ENCODE measurements at places on chromosomes 4 and X.

DNA sequence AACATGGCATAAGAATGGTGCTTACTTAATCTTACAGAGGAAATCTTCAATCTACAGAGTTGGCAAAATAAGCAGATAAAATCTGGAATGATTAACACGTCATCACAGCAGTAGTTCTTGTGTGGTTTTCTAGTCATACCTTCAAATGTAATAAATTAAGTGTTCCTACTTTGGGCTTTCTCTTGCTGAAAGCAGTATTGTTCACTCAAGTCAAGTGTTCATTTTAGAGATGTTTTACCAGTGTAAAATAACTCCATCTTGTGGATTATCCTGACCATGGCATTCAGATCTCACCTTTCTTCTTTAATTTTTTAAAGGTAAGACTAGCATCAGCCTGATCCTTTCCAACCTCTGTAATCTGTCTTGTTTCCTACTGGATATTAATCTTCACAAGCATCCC lies 72.9 kb downstream of the ADAMTS3 start:
- no peak for DNase-seq

DNA sequence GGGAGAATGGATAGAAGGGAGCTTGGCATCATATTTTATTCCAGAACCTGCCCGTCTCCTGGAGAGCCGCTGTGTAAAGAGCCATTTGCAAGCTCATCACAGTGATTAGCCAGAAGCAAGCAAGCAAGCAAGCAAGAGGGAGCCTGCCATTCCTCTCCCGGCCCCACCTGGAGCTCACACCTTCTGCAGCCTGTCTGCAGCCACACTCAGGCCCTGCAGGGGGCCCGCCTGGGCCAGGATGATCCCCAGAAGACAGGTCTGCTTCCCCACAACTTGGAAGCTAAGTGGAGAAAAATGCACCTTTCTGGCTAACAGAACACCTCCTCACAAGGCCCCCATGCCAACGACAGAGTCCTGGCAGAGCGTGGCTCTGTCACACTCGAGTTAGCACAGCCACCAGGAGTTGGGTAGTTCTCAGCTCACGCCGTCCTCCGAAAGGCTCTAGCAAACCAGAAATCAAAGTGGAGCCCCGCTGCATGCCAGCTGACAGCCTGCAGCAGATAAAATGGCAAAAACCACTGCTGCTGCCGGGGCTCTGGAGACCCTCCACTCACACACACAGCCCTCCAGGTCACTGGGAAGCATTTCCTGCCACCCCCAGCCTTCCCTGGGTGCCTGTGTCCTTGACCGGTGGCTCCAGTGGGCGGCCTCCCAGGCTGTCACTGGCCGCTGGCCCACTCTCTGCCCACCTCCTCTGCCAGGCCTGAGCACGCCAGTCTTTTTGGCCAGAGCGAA lies 54.9 kb downstream of the DCTD start:
- DNase-seq, result no peak

DNA sequence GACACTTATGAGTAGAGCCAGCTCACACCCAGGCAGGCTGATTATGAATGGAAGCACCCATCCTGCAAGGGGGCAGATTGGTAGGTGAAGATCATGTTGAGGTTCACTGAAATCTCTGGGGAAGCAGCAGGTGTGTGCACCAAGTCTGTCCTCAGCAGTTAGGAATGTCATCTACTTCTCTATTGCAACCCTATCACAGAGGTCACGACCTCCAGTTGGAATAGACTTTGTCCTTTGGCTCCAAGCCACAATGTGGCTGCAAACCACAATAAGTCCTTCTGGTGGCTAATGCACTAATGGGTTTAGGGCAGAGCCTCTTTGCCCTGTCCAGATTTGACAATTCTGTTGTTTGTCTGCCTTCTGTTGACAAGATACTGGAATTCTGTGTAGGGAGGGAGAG lies 1056.7 kb downstream of the PCDH19 start:
- DNase-seq, result no peak

- no peak for DNase-seq
Observed at GRCh38 chrX:13605611-13606010, 36.2 kb downstream of the EGFL6 start.

- no peak for DNase-seq
Observed at GRCh38 chrX:85611926-85612325, 232.5 kb upstream of the POF1B start.

DNA sequence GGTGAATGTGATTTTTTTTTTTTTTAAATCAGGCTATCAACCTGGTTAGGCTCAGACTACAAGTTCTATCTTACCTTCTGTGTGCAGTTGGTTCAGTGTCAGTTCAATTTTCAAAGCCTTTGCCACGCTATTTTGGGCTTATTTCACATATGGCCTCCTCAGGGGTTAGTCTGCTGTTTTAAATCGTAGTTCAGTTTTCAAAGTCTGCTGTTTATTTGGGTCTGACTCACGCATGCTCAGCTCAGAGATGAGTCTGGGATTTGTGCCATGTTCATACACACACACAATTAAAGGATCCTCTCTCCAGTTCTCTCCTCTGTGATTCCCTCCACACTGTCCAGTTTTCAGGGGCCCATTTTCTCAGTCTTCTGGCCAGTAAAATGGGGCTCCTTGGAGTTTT lies 32.3 kb upstream of the ZFX start:
- DNase-seq, result no peak

- DNase-seq, result no peak
Observed at GRCh38 chrX:41935832-41936231, 12.5 kb upstream of the CASK start.

DNA sequence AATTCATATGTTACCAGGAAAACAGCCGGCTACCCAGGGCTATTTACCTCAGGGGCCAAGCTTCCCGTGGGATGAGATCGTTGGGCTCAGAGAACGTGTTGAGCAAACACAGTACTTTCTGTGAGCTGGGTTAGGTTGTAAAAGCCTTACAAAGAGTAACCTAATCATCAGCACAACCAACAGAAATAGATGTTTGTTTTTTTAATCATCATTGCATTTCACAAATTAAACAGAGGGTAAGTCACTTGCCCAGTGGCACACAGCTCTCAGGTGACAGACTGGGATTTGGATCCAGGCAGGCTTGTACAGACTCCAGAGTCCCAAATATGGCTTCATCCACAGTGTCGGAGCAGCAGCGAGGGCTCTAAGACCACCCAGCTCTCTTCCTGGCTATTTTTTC lies 20.1 kb downstream of the SPON2 start:
- no peak for DNase-seq

- no peak for DNase-seq
Observed at GRCh38 chr4:87531621-87532020, 2.4 kb upstream of the SPARCL1 start.

DNA sequence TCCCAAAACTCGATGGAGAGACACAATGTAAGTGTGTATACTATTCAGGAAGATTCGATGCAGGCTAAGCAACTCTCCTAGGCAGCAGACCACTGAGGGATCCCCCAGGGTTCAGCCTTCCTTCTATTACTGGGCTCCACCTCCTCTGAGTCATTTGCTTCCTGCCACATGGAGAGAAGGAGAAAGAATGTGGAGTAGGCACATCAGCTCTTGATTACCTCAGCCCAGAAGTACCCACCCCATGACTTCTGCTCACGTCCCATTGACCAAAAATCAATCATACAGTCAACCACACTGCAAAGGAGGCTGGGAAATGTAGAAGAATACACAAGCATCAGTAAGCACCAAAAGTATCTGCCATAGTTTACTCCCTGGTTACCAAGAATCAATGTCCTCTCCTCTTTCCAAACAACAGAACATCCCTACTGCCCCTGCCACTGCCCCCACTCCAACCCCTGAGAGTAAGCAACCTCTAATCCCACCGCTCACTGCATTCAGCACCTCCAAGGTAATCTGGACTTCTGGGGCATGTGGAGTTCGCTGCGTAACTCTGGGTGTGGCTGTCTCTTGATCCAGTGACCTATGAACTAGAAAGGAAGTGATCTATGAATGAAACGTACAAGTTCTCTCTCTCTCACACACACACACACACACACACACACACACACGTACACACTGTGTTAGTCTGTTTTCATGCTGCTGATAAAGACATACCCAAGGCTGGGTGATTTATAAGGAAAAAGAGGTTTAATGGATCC lies 91.2 kb upstream of the C1QTNF7 start:
- no peak for DNase-seq

DNA sequence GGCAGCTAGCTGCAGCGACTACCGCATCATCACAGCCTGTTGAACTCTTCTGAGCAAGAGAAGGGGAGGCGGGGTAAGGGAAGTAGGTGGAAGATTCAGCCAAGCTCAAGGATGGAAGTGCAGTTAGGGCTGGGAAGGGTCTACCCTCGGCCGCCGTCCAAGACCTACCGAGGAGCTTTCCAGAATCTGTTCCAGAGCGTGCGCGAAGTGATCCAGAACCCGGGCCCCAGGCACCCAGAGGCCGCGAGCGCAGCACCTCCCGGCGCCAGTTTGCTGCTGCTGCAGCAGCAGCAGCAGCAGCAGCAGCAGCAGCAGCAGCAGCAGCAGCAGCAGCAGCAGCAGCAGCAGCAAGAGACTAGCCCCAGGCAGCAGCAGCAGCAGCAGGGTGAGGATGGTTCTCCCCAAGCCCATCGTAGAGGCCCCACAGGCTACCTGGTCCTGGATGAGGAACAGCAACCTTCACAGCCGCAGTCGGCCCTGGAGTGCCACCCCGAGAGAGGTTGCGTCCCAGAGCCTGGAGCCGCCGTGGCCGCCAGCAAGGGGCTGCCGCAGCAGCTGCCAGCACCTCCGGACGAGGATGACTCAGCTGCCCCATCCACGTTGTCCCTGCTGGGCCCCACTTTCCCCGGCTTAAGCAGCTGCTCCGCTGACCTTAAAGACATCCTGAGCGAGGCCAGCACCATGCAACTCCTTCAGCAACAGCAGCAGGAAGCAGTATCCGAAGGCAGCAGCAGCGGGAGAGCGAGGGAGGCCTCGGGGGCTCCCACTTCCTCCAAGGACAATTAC lies 1.4 kb downstream of the AR start:
- DNase-seq, result no peak

DNA sequence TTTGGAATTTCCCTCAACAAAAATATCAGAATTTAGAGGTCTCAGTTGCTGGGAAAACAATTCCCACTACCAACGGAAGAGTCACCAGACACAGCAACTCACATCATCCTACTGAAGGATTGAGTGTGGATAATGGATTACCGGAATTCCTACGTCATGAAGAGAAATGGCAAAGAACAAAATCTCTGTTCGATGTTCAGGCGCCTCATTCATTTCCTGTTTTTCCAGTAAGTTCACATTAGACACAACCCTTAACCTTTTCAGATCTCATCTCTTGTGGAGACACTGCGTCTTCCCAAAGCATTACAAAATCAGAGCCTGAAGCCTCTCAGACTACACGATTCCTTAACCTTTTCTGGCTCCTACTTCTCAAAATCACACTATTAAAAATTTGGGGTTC lies 58.5 kb upstream of the CPEB2 start:
- DNase-seq, result no peak

GRCh38 chr4:12178614-12179610 lies 750.2 kb upstream of the HS3ST1 start:
- DNase-seq, result no peak

DNA sequence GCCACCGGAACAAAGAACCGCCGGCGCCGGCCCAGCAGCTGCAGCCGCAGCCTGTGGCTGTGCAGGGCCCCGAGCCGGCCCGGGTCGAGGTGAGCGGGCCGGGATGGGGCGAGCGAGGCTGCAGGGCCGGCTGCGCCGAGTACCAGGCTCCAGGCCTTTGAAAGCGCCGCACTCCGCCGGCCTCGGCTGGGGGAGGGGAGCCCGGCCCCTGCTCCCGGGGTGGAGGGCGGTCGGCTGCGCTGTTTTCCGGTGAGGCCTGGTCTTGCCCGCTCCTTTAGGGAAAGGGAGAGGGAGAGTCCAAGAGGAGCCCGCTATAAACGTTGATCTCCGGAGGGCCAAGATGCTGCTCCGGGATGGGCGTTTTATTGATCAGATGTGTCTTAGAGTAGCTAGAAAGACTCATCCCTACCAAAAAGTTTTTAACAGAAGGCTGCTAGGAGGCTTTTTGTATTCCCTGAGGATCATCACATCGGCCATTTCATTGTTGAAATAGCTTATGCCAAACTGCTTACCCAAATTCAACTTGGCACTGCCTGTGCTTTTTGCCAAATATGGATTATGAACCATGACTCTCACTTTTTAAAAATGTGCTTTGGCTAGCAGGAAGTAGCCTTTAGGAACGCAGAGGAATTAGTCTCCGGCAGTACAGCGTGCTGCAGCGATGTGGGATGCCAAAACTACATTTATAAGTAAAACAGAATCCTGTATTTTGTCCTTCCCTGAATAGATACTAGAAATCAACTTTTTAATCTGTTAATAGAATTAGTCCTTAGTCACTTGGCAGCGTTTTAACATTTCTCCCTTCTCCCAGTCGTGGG lies 760 bp downstream of the TMEM165 start:
- DNase-seq, result peak; percentile 85

DNA sequence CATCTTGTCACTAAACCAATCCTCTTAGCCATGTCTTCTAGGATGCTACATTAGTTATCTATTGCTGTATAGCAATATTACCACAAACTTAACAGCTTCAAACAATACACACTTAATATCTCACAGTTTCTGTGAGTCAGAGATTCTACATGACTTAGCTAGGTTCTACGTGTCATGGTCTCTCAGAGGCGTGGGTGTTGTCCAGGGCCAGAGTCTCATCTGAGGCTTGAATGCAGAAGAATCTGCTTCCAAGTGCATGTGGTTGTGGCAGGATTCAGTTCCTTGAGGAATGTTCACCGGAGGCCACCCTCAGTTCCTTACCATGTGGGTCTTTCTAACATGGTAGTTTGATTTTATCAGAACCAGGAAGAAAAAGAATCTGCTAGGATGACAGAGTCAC lies 26.4 kb downstream of the PPP1R2C start:
- DNase-seq, result no peak

- DNase-seq, result no peak
Observed at GRCh38 chr4:30802622-30803323, 82.6 kb downstream of the PCDH7 start.

- no peak for DNase-seq
Observed at GRCh38 chr4:69910016-69910782, 20.7 kb upstream of the CSN1S1 start.

DNA sequence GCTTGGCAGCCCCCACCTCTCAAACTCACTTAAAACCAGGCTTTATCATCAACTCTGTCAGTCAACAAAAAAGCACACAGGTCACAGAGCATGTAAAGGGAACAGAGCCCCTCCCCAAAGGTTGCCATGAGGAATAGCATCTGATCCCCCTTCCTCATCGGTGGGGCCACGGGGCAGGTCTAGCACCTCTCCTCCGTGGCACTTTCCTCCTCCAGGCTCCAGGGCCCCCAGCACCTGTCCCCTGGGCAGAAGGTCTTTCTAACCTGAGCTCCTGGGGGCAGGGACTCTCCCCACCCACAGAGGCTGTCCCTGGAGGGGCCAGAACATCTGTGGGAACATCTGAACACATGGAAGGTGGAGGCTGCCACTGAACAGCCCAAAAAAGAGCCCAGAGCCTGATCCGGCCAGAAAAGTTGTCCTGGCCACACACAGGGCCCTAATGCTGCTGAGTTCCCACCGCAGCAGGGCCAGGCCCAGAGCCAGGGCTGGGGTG lies 65.7 kb downstream of the ZFYVE28 start:
- no peak for DNase-seq

DNA sequence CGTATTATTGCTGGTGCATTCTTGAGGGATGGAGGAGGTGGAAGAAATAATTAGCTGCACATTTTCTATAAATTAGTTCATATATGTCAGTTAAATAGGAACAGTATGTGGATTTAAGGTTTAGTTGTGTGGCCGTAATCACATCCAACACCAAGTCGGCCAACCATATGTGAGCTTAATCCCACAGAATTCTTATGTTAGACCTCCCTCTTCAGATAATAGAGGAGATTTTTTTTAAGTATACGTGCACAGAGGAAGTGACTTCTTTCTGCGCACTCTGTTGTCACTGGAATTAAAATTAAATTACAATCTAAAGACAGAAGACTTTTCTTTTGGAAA lies 2.1 kb downstream of the SEPTIN11 start:
- no peak for DNase-seq

GRCh38 chr4:80188801-80189458 lies 8.4 kb upstream of the PRDM8 start:
- peak; percentile 83 for DNase-seq
